ENCODE measurements at places on chromosomes 6 and 20.

DNA sequence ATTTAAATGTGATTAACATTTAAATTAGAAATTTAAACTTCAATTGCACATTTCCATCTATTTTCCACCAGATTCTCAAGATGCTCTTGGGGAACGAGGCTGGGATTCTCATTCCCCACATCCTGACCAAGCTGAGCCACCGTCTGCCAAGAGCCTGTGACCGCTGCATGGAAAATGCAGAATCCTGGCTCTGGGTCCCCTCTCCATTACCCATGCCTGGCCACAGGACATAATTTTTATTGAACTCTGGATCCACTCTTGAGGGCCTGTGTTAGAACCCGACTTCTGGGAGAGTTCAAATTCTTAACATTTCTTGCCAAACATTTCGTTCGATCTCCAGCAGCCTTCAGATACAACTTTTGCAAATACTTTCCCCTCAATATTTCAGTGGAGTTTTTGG is 201.6 kb upstream of the SNX9 start:
- DNase-seq = no peak

GRCh38 chr6:2061880-2062279 is 183.5 kb downstream of the GMDS start:
- DNase-seq = no peak

DNA sequence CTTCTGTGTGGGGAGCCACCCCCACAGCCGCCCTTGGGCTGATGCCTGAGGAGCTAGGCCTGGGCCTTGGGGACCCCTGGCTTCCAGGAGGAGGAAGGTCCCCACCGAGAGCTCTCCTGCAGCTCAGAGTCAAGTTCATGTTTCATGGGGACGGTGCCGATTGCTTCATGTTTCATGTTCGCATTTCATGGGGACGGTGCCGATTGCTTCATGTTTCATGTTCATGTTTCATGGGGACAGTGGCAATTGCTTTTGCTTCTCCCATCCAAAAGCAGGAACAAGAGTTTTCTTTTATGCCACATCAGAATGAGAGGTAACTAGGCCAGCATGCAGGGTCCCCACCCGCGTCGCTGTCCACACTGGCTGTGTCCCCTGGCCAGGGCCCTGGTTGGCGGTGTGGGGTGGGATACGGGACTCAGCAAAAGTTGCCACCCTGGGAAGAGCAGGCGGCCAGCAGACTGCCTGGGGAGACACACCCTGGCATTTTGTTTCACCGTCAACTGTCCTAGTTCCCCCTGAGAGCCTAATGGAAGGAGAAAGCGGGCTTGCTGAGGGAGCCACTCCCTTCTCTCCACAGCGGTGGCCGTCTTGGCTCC is 46.0 kb downstream of the DACT2 start:
- DNase-seq = no peak

- DNase-seq = no peak
Measured at GRCh38 chr20:44772636-44773035, 27.0 kb downstream of the KCNK15 start.

DNA sequence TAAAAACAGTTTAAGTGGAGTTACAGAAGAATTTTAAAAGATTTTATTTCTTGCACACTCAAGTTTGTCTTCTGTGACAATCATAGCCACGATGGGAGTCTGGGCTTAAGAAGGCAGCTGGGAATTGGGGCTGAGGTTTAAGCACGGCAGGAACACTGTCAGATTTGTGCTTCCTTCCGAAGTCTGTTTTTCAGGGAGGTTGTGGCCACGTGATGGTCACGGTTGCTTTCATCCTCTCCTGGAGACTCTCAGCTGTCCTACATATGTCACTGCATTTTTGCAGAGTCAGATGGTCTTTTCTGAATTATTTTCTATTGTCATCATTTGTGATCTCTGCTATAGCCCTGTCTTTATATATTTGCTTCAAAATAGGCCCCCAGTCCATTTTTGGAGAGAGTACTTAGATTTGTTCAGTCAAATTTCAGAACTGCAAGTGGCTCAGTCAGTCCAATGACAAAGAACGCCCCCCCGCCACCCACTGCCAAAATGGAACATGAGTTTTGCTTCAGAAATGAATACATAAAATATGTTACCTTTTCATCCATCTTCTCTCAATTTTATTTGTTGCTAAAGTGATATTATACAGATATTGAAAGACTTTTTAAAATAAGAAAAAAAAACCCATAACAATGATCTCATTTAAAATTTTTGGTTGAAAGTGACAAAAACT is 111.8 kb upstream of the ZFP64 start:
- no peak for DNase-seq

Measured in frontal cortex (tissue), 4 donors.